ENCODE measurements at places on chromosomes 16 and 17.

- DNase-seq, result no peak
Measured at GRCh38 chr16:72983728-72984350, 64.1 kb downstream of the ZFHX3 start.

DNA sequence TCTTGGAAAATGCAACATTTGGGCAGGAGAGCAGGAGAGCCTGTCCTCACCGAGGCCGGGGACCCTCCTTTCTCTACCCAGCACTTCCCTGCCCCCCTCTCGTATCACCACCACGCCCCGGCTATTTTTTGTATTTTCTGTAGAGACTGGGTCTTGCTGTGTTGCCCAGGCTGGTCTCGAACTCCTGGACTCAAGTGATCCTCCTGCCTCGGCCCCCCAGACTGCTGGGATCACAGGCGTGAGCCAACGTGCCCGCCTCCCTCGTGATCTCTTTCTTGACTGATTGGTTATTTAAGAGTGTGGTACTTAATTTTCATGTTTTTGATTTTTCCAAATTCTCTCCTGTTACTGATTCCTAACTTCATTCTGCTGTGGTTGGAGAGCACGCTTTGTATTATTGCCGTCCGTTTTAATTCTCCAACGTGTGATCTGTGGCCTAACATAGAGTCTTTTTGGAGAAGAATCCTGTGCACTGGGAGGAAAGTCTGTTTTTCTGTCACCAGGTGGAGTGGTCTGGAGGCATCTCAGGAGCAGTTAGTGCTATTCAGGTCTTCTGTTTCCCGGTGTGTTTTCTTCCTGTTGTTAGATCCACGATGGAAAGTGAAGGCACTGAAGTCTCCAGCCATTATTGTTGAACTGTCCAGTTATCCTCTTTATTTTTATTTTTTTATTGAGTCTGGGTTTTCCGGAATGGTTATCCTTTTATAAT lies 40.4 kb downstream of the ZNF778 start:
- DNase-seq, result no peak

DNA sequence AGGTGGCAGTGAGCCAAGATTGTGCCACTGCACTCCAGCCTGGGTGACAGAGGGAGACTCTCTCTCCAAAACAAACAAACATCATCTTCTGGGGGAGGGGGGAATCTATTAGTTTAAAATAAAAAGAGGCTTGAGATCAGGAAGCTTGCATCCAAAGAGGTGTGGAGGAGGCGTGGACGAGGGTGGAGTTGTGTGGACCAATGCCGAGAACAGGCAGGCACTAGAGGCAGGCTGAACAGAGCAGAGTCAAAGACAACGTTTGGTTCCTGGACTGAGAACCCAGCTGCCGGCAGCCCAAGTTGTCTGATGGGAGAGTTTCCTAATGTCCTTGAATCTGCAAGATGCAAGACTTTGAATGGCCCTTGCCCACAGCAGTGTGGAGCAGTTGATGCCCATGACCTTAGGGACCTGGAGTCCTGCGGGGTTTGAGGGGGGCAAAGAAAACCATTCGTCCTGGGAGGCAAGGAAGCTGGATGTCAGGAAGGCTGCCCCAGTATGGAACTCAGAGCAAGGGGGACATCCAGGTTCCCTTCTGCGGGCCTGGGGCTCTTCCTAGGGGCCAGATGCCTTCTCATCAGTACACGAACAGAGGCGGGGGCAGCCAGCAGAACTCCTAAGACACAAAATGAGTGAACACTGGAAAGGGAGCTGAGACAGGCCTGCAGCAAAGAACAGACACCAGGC lies 9.2 kb downstream of the TBC1D16 start:
- no peak for DNase-seq

DNA sequence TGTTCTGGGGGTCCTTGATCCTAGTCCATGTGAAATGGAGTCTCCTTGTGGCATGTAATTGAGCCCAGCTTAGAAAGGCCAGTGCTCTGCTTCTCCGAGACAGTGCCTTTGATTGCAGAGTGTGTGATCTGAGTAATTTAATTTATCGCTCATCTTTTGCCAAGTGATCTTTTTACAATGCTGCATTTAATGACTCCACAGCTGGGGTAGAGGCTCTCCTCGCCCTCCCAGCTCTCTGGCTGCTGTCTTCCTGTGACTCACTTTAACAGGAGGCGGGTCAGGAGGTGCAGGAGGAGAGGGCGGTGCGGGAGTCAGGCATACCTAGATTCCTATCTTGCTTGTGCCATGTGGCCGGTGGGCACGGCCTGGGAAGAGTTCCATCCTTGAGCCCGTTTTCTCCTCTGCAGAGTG lies 113.4 kb upstream of the FOXF1 start:
- no peak for DNase-seq

DNA sequence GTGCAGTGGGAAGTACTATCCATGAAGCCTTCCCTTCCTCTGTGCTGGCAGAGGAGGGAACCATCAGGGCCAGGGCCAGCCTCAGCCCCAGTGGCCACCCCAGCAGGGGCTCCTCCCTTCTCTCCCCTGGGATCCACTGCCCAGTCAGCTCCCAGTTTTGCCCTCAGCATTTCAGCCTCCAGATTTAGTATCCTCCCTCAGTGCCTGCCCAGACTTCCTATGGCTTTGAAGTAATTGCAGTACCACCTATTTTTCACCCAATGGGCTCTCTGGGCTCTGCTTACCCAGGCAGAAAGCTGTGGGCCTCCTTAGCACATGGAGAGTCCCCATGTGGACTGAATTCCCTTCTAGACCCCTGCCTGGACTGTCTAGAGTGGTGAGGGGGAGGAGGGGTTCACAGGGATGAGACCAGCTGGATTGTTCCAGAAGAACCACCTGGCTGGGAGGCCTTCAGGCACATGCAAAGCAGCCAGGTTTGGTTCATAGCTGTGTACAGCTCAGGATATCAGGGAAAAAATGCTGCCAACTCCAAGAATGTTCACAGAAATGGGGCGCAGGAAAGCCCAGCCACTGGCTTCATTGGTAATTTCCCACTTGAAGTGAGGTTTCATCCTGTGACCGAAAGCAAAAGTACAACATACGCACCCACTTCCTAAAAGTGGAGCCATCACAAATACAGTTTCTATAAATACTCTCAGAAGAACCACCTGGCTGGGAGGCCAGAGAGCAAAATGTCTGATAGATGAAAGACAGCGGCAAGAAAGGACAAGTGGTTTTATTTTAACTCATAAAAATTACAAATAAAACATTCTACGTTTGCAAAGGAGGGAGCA lies 15.2 kb upstream of the HERPUD1 start:
- DNase-seq, result peak; percentile 34

GRCh38 chr17:3026125-3026855 lies 37.1 kb downstream of the OR1D5 start:
- no peak for DNase-seq

DNA sequence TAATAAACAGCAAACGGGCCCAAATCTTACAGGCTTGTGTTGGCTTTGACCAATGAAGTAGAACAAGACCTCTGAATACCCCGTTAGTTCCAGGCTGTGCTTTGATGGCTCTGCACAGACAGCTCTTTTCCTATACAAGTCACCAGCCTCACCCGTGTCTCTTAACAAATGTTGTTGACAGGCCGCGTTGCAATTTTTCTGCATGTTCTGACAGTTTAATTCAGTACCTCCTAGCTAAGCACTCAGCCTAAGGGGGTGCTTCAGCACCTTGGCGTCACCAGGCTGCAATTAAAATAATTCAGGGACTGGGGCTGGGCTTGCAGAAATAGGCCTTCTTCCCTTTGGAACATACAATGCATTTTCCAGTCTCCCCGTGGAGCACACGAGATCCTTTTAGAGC lies 500.1 kb downstream of the MAF start:
- no peak for DNase-seq

GRCh38 chr17:48626245-48627117 lies at the start of gene HOXB9:
Gene HOXB9 (minus strand): TSS chr17:48626358. CDS start chr17:48626269, 89 bp downstream.
- DNase-seq, result peak; percentile 63

DNA sequence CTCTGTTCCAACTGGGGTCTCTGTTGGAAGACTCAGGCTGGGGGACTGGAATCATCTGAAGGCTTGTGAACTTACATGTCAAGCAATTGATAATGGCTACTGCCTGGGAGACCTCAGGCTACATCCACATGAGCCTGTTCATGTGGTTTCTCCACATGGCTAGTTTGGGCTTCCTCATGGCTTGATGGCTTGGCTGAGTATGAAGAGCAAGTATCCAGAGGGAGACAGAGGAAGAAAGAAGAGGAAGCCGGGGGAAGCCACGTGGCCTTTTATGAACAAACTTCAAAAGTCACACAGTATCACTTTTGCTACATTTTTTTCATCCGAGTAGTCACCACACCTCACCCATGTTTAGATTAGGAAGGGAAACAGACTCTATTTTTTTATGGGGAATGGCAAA lies 158.9 kb downstream of the TRIM37 start:
- DNase-seq, result no peak

GRCh38 chr17:68184816-68185436 lies 62.9 kb upstream of the AMZ2 start:
- DNase-seq, result peak; percentile 69
